Fibroblast of skin of back (primary cell): ENCODE measurements at places on chromosomes 4 and X.

DNA sequence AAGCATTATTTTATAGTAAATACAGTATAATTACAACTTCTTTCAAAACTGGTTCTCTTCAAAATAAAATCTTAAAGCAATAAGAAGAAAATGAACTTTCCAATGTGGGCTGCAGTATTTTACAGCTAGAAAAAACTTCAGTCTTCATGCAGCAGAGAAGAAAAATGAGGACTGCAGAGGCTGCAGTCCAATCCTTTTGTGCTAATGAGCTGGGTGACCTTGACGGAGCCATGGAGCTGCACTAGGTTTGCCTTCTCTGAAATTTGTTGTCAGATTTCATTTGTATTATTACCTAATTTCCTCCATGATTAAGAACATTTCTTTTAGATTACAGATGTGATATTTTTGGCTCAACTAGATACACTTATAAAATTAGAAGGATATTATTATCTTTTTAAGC lies 245.2 kb upstream of the ADAMTS3 start:
- no peak for DNase-seq

GRCh38 chrX:38036466-38036865 lies 30.1 kb downstream of the SYTL5 start:
- peak; percentile 18 for DNase-seq

GRCh38 chr4:71832049-71832448 lies 48.2 kb upstream of the GC start:
- DNase-seq = no peak

DNA sequence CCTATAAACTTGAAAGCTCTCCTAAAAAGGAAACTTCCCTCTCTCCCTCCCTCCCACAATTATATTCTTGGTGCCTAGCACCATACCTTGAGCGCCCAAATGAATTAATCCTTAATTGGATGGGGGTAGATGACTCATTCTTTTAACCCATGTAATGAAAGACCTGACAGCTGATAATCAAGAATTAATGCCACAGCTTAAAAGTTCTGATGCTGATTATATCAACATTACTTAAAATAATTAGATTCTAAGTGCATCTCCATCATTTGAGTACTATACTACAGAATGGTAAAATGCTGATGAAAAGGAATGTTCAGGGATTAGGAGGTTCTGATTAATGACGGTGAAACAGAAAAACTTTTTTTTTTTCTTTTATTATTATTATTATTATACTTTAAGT lies 117.0 kb downstream of the ENOX2 start:
- DNase-seq = no peak

- peak; percentile 29 for DNase-seq
These were observed 734 bp upstream of the GALNT7 start for GRCh38 chr4:173167758-173168395.

- no peak for DNase-seq
These were observed 19.3 kb downstream of the NEK1 start for GRCh38 chr4:169593050-169593560.

GRCh38 chr4:158670975-158671664 lies 567 bp downstream of the C4orf46 start:
- peak; percentile 79 for DNase-seq

DNA sequence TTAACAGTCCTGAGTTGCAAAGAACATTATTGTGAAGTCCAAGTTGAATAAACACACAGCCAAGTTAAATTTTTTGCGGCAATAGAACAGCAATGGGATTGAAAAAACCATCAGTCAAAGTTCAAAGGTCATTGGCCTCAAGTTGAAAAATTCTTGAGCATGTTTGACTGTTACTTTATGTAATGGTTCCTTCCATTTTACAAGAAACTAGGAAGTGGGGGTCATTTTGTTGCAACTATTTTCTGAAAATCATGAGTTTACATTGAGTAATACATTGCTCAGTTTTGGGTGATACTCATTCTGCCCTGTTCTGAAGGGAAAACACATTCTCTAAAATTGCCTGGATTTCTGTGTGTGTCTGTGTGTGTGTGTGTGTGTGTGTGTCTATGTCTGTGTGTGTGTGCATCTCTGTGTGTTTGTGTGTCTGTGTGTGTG lies 5.2 kb upstream of the IRF2 start:
- no peak for DNase-seq

DNA sequence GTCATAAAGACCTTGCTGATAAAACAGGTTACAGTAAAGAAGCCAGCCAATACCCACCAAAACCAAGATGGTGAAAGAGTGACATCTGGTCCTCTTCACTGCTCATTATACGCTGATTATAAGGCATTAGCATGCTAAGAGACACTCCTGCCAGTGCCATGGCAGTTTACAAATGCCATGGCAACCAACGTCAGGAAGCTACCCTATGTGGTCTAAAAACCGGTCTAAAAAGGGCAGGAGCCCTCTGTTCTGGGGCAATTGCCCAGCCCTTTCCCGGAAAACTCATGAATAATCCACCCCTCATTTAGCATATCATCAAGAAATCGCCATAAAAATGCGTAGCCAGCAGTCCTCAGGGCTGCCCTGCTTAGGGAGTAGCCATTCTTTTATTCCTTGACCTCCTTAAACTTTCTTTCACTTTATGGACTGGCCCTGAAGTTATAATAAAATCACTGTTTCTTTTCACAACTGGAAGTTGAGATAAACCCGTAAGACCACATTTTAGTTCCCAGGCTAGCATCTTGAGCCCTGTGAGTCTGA lies 260.5 kb upstream of the FAT1 start:
- no peak for DNase-seq

DNA sequence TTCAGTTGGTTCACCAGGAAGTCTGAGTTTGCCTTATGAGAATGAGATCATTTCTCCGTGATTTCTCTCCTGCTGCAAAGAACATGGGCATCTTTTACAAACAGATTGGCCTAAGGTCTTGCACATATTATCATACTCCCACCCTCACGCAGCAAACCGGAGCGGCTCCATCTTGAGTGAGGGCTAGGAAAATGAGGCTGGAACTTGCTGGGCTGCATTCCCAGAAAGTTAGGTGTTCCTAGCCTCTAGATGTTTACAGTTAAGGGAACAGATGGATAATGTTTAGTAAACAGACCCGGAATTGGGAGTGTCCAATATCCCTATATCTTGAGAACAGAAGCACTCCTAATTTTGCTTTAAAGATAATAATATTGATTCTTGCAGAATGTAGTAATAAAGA lies 247.9 kb upstream of the VCX3A start:
- no peak for DNase-seq

DNA sequence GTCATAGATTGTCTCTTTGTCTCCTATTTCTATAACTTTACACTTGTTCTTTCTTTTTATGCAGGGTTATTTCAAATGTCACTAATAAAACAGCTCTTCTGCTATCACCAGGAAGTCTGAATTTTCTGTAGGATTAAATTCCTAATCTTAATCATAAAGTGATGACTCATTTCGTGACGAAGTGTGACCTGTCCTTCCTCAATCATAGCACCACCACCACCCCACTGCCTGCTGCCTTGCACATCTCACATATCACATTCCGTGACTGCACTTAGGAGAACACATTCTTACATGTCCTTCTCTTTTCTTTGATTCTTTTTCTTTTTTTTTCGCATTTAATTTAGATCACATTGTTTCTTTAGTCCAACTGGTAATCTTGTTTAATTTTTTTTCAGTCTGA lies 57.7 kb upstream of the UGT2B7 start:
- peak; percentile 5 for DNase-seq

GRCh38 chr4:185039508-185040273 lies 21.4 kb downstream of the HELT start:
- peak; percentile 56 for DNase-seq

DNA sequence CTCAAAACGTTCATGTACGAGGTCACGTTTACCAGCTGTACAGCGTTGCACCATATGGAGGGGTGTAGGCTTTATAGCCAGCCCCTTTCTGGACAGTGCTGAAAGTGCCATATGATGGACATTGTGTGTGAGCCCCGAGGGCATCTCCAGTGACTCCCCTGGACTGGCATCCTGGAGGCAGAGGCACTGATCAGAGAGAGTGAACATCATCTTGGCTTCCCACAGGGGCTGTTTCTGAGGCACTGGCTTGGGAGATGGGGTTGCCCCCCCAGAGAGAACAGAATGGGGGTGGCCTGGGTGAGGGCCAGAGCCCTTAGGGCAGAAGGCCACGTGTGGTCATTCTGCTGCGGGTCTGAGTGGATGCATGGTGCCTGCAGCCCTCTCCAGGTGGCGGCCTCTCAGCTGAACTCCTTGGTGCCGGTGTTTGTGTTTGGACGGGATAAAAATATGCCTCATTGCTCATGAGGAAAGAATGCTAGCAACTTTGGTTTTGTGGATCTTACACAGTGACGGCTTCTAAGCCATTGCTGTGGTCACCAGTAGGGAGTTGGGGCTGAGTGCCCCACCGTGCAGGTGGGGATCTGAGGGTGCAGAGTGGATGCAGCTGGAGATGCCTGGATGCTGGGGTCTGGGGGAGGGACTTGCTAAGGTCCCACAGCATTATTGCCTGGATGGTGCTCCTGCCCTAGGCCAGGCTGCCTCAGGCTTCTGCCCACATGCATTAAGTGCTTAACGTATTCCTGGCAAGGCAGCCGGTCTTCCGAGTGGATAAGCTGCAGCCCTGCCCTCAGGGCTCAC lies 3.4 kb downstream of the WFS1 start:
- DNase-seq = peak; percentile 84

DNA sequence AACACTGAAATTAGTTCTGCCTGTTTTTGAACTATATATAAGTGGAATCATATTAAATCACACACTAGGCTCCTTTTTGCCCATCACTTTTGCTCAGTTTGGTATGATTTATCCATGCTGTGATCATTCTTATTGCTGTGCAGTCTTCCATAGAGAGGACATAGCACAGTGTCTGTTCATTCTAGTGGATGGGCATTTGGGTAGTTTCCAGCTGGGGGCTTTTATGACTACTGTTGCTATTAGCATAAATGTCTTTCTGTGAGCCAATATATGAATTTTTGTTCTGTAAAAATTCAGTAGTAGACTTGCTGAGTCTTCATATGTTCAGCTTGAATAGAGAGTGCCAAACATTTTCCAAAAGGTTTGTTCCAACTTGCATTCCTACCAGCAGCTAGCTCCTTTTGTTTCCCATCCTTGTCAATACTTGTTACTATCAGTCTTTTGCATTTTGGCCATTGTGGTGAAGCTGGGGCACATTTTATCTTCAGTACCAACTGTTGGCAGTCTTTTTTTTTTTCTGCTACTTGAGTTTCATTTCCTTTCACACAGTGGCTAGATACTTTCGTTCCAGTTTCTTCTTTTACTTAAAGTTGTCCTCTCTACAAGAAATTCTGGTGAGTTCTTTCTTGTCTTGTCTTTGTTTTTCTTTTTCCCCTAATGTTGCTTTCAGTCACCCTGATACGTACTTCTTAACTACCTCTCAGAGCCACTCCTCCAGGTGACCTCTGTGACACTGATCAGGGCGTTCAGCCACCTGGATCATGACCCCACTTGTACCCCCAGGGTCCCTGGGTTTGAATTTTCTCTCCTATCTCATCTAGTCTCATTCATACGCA lies 87.0 kb downstream of the ANXA3 start:
- DNase-seq = no peak

DNA sequence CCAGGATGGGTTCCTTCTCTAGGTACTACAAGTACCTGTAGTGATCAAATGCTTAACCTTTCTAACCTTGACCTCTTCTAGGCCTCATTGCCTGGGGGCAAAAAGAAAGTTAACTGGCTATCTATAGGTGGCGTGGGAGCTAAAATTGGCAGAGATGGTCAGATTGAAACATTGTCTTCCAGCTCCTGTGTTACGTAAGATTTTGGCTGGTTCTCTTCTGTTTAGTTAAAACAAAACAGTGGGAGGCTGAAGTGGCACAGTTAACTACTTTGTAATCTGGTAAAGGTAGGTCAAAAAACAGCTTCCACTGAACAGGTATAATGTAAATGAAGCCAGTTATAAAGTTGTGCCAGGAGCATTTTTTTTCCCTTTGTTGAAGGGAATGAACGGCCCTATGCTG lies 115.2 kb downstream of the MBNL3 start:
- DNase-seq = no peak

- no peak for DNase-seq
These were observed 523.0 kb downstream of the ANKRD50 start for GRCh38 chr4:124189545-124189944.

DNA sequence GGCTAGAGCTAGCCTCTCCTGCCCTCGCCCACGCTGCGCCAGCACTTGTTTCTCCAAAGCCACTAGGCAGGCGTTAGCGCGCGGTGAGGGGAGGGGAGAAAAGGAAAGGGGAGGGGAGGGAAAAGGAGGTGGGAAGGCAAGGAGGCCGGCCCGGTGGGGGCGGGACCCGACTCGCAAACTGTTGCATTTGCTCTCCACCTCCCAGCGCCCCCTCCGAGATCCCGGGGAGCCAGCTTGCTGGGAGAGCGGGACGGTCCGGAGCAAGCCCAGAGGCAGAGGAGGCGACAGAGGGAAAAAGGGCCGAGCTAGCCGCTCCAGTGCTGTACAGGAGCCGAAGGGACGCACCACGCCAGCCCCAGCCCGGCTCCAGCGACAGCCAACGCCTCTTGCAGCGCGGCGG lies at the start of gene AR:
Gene AR, plus strand, starts transcription at position 204 of the 400 bp plus-strand sequence. CDS start 1,126 bp downstream, outside the sequence.
- peak; percentile 68 for DNase-seq

DNA sequence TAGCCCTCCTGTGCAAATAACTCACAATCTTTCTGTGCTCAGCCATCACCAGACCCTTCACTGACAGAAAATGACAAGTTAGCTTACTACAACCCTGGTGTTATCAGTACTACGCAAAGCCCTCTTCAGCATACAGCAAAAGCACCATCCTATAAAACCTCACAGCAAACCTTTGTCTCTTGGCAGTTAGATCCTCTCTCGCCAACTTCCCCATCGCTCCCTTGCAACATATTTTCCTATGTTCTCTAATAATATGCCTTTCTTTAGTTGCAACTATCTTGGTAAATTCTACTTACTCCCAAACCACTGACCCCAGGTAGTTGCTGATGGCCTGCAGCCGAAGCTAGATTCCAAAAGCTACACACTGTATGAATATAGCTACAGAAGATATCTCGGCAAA lies 856.9 kb upstream of the FRG1 start:
- DNase-seq = no peak

DNA sequence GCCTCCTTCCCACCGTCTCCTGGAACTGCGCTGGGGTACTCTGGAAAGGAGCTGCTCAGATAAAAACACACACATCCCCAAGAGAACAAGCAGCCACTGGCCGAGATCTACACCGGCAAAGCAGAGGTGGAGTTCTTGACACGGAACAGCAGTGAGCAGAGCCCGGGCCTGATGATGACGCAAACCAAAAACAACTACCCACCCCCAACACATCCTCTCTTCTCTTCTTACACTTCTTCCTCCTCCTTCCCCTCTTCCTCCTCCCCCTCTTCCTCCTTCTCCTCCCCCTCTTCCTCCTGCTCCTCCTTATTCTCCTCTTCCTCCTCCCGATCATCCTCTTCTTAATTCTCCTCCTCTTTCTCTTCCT lies 4.6 kb downstream of the PNMA5 start:
- DNase-seq = peak; percentile 6

GRCh38 chrX:68748030-68748429 lies 80.8 kb upstream of the EFNB1 start:
- no peak for DNase-seq

- no peak for DNase-seq
These were observed 3.3 kb upstream of the ADH7 start for GRCh38 chr4:99438405-99438780.

DNA sequence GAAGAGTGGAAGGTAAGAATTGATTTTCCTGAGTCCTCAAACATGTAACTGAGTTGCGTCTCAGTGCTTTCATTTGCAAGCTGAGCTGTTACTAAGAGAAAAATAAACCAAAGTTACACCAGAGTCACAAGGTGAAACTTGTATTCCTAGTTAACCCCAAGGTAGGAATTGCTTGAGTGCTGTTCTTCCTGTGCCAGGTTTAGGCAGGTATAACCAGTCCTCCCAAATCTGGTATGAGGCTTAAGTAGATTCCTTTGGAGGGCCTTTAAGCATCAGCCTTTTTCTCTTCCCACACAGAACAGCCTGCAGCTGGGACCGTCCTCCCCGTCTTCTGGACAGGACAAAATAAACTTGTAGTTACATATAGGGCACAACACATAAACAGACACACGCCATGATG lies 2.3 kb upstream of the BTC start:
- DNase-seq = no peak
